Fibroblast of skin of right biceps (primary cell): ENCODE measurements at places on chromosomes 12 and 14.

DNA sequence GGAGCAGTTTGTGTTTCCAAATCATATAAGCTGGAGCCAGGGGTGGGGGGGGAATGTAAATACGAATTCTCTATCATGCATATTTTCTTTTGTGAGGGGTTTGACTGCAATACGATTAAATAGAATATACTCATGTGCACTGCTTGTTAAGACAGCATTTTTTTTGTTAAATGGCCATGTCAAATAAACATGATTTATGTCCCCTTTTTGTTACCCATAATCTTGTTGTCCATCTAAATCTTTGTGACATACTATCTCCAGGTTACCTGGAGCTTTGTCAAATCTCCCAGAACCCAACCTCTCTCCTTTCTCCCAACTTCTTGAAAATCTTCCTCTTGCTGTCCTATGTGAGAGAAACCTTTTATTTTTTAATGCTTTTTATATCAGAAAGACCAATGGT is 233.1 kb downstream of the SLC25A21 start:
- no peak for DNase-seq

- DNase-seq, result no peak
Observed at GRCh38 chr12:11107719-11108118, 15.6 kb upstream of the TAS2R43 start.

DNA sequence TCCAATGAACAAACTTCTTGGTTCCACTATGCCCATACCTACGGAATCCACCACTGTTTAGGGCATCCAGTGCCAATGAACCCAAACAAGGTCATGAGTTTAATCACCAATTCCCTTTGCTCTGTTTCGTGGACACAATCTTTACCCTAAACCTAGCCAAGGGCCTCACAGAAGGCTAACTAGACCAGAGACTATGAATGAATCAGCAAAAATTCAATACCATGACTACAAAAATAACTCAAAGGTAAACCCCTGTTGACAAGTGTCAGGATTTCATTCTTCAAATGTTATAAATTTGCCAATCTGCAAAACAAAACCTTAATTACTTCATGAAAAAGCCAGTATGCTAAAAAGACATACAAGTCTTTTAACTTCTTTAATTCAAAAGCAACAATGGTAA is 96.7 kb downstream of the CEP128 start:
- DNase-seq, result no peak

DNA sequence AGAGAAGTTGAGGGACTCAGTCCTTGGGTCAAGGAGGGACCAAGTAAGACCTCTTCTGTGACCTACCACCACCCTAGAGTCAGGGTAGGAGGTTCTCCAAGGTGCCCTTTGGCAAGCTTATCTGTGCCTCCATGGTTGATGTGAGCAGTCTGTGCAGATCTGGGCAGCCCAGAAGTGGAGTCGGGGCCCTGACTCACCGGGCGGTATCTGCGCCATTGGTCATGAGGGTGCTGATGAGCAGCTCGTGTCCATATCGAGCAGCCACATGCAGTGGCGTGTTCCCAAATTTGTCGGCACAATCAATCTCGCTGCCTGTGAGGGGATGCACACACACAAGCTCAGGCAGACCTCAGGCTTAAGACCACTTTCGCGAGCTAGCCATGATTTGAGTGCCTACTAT is 5.1 kb downstream of the ANKRD52 start:
- no peak for DNase-seq

- DNase-seq, result peak; percentile 98
Observed at GRCh38 chr14:72643317-72643801, 250.5 kb downstream of the DPF3 start.

DNA sequence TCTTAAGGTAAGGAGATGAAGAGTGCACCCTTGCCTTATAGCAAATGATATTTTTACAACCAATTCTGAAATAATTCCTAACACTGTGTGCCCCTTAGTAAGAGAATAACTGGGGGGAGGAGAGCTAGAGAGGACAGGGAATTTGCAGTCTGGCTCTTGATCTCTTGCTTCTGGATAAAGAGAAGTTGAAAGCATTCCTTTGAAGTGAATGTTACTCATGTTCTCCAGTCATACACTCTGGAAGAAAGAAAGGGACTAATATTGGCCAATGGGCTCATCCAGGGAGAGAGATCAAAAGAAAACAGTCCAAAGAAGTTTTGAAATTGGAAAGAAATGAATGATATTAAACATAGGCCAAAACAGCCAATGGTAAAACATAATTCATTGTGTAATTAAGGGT is 25.3 kb downstream of the C12orf75 start:
- DNase-seq, result peak; percentile 74

DNA sequence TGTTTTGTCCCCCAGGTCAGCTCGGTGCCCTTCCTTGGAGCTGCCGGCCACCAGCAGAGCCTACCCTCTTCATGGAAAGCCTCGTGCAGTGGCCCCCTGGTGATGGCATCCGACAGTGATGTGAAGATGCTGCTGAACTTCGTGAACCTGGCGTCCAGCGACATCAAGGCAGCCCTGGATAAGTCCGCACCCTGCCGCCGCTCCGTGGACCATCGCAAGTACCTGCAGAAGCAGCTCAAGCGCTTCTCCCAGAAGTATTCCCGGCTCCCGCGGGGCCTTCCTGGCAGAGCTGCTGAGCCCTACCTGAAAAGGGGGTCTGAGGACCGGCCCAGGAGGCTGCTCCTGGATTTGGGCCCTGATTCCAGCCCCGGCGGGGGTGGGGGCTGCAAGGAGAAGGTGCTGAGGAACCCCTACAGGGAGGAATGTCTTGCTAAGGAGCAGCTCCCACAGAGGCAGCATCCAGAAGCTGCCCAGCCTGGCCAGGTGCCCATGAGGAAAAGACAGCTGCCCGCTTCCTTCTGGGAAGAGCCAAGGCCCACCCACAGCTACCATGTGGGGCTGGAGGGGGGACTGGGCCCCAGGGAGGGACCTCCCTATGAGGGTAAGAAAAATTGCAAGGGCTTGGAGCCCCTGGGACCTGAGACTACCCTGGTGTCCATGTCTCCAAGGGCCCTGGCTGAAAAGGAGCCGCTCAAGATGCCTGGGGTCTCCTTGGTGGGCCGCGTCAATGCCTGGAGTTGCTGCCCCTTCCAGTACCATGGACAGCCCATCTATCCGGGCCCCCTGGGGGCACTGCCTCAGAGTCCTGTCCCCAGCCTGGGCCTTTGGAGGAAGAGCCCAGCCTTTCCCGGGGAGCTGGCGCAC is 1.3 kb downstream of the FAM181A start:
- no peak for DNase-seq

DNA sequence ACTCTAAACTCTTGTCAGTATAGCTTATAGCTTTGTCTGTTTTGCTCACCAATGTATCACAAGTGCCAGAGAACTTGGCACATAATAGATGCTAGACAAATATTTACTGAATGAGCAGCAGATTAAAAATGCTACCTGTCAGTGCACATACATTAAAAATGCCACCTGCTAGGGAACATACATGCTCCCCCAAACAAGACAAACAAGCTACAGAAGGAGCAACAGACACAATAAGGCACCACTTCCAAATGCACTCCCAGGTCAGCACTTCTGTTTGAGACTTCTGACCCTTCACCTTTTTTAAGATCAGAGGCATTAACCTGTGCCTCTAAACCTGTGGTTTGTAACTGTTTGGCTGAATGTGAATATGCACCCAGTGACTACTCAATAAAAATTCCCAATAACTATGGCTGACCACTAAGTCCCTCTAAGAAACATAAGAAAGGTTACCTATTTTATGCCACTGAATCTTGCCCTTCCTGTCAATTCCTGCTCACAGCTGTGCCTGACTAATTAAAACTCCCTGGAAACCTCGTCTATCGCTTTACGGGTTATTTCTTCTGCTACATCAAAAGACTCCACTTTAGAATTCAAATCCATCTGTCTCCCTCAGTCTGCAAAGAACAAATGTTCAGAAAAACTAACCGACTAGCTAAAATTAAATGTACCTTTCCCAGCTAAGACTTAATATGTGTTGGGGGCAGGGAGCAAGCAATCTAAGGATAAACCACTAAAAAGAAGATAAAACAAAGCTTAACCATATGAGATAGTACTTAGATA is 41.0 kb downstream of the HECTD4 start:
- no peak for DNase-seq

GRCh38 chr12:83074358-83074894 is 387.7 kb downstream of the TMTC2 start:
- DNase-seq, result no peak

- DNase-seq, result no peak
Observed at GRCh38 chr14:23399591-23399990, 8.5 kb downstream of the MYH6 start.

- no peak for DNase-seq
Observed at GRCh38 chr12:70919176-70919575, 1.4 kb downstream of the PTPRR start.

DNA sequence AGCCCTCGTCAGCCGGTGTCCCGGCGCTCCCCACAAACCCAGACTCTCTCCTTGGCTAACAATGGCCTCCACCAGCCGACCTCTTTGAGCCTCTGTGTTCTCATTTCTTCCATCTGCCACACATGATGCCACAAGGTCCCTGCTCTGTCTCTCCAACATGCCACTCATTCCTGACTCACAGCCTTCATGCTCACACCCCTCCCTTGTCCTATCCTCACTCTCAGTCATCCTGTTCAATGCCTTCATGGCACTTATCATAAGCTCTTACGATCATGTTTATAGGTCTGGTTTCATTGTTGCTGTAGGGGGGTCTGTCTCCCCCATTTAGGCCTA is 9.6 kb upstream of the SERPINA11 start:
- DNase-seq, result no peak

GRCh38 chr12:116955382-116956021 is 44.8 kb downstream of the FBXW8 start:
- DNase-seq, result no peak

GRCh38 chr12:124914392-124915238 is at the start of gene UBC:
Gene UBC, minus strand, starts transcription at chr12:124914650. Its CDS starts 879 bp downstream, at chr12:124913771.
- peak; percentile 96 for DNase-seq

DNA sequence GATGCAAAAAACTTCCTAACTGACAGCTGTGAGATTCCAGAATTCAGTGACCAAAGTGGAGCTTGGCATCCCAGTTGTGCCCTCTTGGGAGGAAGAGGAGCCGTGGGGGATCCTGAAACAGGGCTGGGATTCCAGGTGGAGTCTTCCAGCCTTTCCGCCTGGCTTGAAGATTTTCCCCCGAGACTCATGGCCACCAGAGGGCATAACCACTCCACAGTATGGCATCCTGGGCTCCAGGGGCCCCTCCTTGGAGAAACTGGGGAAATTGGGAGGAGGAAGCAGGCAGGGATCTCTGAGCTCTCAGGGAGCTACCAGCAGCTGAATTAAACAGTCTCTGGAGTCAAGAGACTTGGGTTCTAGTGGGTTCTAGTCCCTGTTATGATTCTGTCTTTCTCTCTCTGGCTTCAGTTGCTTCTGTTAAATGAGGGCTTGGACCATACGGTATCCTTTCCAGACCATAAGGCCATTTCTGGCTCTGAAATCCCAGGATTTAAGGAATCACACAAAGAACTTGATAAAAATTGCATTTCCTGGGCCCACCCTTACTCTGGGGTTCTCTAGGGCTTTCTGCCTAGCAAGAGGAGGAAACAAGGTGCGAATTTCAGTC is 2.6 kb upstream of the TAMALIN start:
- DNase-seq, result peak; percentile 63

DNA sequence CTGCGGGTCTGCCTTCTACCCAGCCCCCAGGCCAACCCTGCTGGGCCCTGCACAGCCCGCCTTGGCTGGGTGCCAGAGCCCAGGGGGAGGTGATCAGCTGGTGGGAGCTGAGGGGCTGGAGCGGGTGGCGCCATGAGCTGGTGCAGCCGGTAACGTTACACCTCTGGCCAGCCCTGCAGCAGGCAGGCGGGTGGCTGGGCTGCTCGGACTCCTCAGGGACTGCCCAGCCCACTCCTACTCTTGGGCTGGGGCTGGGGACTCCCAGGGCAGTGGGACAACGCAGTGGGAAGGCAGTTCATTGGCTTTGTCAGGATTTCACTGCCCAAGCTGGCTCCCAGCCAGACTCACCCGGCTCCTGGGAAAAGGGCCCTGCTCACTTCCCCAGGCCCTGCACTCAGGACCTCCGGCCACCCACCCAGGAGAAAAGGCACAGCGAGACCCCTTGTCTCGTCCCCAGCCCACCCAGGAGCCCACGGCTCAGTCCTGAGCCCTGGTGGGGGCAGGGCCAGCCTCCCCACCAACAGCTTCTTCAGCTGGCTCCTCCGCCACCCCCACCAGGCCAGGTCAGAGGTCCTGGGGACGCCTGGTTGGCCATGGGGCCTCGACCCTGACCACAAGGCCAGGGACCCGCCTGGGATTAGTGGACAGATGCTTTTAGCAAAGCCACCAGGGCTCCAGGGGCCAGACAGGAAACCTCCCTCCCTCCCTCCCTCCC is 1.0 kb downstream of the PGF start:
- no peak for DNase-seq

GRCh38 chr12:24550609-24551008 is 398.3 kb downstream of the BCAT1 start:
- no peak for DNase-seq

GRCh38 chr14:73746520-73747378 is 32.6 kb upstream of the PNMA1 start:
- no peak for DNase-seq

DNA sequence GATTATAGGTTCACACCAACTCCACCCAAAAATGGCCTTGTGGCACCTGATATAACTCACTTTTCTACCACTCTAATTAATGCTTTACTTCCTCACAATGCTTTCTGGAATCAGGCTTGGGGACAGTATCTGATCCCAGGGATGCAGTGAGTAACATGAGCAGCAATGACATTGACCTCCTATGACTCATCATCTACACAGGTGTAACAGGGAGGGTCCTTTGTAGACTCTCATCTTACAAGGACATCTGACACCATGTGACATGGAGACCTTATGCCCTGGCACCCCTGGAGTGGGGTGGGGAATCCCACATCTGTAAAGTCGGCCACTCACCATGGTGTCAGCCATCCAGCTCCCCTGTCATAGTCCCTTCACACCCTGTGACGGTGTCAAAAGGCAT is 586.4 kb downstream of the MED13L start:
- no peak for DNase-seq

DNA sequence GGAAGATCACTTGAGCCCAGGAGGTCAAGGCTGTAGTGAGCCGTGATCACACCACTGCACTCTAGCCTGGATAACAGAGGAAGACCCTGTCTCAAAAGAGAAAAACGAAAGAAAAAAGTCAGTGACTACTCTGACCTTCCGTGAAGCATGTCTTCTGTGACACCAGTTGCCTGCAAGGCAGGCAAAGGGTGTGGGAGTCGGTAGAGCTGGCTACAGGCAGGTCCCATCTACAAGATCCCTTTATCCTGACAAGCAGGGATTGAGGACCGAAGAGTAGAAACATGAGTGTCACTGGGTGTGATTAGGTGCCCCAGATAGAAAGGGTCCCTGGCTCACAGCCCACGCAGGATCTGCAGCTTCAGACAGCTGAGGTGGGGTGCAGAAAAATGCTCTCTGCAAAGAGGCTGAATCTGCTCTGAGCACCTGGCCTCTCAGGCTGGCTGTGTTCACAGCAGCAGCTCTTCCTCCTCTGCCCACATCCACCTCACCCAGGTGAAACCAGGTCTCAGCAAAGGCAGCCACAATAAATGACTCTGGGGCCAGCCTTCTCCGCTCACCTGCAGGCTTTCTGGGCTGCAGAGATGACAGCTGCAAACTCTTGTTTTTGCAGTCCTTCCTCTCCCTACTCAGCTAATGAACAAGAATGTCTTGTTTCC is 28.6 kb upstream of the HSP90B1 start:
- no peak for DNase-seq

GRCh38 chr14:104081261-104081835 is 4.2 kb upstream of the ASPG start:
- no peak for DNase-seq

GRCh38 chr14:30864934-30865333 is 9.4 kb upstream of the COCH start:
- DNase-seq, result no peak

GRCh38 chr14:99579120-99579836 is 24.7 kb downstream of the CCDC85C start:
- DNase-seq, result no peak

- DNase-seq, result no peak
Observed at GRCh38 chr14:63993992-63994391, 141.2 kb downstream of the SYNE2 start.
